ENCODE measurements at places on chromosomes 2 and 18.

GRCh38 chr18:24913507-24914170 lies 438.3 kb downstream of the ZNF521 start:
- DNase-seq, result no peak

DNA sequence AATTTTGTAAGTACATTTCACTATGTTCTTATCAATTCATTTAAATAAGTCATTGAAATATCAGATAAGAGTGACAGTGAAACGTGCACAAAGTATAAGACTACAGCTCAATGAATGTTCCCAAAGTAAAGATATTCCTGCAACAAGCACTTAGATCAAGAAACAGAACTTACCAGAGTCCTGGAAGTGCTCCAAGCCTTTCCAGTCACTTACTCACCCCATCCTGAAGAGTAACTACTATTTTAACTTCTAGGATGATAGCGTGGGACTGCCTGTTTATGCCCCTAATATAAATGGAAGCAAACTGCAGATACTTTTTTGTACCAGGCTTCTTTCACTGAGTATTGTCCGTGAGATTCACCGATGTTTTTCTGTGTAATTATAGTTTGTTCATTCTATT lies 768.9 kb downstream of the SLC4A3 start:
- no peak for DNase-seq

DNA sequence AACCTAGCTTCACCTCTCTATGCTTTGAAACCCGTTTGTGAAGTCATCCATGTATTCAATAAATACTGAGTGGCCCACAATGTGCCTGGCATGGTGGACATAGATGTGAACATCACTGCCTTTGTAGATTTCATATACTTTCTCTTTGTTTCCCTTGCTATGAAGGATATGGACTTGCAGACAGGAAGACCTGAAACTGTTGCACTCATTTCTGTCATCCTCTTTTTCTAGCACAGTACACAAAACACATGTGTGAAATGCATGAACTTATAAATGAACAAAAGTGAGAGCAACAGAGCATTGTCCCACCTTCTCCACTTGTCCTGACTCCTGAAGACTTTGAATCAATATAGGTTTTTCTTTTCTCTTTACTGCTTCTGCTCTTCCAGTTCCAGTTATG lies 249.4 kb upstream of the LINC00305 start:
- DNase-seq, result no peak

- DNase-seq, result no peak
Measured at GRCh38 chr2:188523919-188524318, 232.2 kb downstream of the GULP1 start.

GRCh38 chr2:71223767-71224333 lies 3.1 kb downstream of the PAIP2B start:
- DNase-seq, result no peak

DNA sequence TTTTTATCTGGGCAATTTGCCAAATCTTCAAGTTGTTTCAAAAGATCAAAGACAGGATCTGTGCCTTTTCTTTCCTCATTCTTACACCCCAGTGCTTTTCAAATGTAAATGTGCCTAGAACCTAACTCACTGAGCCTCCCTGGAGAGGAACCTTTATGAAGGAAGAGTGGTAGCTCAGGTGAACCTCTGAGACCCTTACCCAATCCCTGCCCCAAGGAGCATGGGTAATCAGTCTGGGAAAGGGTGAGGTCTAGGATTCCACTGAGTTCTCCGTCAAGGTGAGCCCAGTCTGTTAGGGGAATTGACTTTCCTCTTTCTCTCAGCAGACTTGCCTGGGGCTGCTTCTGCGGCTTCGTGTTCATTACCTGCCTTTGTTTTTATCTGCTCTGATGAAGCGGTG lies 88.1 kb upstream of the MAP4K4 start:
- DNase-seq, result no peak

DNA sequence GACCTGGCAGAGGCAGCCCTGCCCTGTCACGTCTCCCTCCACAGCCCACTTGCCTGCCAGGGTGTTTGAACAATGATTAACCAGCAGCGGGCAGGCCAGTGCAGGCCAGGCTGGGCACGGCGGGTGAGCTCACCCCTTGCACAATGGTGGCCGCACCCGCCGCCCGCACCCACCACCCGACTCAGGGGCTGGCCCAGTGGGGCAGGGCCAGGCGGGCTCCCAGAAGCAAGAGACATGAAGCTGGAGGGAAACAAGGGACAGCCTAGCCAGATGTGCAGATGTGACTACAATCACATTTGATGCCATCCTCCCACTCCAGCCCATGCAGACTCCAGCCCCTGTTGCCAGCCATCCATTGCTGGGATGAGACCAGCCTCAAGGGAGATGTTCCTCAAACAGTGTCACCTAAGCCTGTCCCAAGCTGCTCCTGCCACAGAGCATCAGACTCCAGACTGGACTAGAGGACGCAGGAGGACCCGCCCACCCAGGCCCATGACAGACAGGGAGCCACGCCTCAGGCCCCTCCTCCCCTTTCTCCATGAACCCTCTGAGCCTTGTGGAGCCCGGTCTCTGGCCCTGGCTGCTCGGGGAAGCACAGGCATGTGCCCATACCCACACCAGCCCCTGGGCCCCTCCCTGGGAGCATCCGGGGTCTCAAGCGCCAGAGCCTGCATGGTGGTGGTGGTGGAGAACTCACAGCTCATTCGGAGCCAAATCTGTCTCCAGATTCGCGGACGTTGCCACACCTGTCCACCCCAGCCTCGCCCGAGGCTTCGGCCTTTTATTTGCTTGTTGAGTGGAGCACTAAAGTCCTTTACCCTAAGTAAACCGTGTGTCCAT lies 45.0 kb downstream of the SDC1 start:
- DNase-seq, result no peak

GRCh38 chr18:48412339-48412929 lies 3.3 kb upstream of the ZBTB7C start:
- no peak for DNase-seq

DNA sequence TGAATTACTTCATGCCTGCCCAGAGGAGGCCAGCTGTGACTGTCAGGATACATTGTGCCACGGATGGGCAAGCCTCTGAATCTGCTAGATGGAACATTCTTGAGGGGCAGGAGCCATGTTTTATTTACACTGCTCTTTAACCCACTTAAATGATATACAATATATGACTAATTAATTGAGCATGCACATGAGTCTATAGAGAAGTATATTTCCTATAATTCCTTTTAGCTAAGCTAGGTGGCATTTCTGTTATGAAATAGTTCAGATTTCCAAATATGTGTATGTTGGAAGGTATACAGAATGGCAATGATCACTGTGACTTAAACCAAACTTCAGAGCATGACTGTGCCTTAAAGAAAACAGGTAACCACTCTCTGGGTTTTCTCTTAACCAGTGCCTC lies 131.7 kb downstream of the RAB3GAP1 start:
- DNase-seq, result no peak

DNA sequence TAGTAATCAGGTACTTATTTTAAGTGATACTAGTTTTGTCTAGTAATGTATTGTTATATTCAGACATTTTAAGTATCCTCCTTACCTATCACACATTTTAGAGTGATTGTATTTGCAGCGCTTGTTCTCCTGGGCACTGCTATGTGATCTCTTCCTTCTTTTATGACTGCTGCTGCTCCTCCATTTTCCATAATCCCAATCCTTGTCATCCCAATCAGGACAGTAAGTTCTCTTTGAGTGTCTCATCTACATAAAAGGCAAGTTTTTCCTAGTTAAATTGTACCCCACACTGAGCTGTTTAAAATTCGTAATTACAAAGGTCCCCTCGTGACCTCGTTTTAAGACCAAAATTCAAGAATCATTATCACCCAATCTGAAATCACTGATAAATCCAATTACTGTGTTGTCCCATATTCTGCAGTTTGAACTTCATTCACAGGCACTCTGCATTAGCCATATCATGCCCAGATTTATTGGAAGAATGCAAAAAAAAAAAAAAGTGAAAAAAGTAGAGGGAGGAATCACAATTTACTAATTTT lies 2.8 kb downstream of the CLK1 start:
- DNase-seq, result no peak

DNA sequence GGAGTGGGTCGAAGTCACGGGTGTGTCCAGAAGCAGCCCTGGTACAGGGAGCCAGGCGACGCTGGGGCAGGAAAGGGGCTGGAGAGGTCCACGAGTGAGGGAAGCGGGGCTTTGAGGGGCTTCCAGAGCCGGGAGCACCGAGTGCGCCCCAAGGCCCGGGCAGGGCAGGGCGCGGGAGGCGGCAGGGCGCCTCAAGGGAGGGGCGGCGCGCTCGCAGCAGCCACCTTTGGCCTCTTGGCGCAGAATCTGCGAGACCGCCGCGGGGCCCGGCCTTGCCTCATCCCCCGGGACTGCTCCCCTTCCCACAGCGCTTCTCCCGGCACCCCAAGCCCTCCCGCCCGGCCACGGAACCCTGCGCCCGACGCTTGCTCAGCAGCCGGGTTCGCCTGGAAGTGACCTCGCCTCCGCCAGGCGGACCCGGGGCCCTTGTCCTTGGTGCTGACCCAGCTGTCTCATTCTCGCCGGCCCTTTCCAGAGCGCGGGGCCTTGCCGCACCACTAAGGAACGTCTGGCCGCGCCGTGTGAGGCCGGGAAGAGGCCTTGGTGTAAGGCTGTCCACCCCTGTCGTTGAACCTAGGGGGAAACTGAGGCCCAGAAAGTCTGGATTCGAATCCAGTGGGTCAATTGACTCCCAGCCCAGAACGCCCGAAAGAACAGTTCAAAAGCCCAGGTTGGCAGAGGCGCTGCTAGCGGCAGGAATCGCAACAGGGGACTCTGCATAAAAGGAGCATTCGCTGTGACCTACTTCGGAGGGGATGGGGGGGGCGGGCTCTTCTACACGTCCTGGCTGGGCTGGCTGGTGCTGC lies 584 bp upstream of the DNER start:
- no peak for DNase-seq

DNA sequence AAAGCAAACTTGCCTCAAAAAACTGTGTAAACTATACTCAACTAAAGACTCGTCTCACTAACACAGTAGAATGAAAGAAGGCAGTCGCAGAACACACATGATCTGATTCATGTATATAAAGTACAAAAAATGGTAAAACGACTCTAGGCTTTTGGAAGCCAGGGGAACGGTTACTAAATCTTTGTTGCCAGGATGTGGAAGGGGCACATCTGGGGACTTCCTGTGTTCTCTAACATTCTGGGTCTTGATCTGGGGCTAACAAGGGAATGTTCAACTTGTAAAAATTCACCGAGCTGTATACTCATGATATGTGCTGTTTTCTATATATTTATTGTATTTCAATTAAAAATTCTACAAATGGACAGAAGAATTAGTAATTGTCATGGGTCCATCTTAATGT lies 14.3 kb upstream of the C2orf80 start:
- no peak for DNase-seq

GRCh38 chr2:210092791-210093190 lies 78.4 kb downstream of the KANSL1L start:
- DNase-seq, result no peak

DNA sequence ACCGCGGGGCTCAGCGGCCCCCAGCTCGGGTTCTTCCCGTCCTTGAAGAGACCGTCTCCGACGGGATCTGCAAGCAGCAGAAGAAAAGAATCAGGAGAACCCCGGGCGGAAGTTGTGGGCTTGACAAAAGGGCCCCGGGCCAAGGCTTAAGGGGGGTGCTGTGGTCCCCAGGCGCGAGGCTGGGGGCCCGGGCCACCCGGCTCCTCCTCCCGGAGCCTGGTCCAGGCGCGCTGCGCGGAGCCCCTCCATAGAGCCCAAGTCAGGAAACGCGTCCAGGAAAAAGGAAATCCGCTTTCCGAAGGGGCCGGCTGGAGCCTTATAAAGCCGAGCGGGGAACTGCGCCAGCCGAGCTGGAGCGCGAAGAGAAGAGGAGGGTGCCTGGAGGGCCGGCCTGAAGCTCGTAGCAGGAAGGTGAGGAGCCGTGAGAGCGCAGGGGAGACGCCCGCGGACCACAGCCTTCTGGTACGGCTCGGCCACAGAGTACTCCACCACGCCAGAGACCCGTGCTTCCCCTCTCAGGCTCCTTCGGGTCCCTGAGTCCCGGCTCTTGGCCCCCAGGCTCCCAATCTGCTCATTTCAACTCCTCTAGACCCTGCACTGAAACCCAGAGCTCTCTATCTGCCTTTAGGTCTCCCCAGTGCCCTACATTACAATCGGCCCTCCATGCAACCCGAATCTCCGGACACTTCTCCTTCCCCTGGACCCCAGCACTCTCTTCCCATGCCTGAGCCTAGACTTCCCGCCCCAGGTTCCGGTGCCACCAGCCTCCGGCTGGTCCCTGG lies 554 bp downstream of the FEV start:
- DNase-seq, result no peak

DNA sequence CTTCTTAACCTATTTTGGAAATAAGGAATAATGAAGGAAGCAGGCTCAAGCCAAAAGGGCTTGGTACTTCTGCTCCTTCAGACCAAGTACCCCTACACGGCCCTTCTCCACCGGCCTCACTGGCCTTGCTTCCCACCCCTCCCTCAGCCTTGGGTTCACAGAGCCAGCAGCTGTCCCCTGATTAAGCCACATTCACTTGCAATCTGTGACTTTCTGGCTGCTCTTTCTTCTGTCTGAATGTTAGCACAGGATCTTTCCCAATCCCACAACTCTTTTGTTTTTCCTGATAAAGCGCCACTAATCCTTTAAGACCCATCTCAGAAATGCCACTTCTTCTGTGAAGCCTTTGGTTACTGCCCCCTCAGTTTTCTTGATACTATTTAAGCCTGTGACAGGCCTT lies 52.4 kb downstream of the REEP1 start:
- no peak for DNase-seq

DNA sequence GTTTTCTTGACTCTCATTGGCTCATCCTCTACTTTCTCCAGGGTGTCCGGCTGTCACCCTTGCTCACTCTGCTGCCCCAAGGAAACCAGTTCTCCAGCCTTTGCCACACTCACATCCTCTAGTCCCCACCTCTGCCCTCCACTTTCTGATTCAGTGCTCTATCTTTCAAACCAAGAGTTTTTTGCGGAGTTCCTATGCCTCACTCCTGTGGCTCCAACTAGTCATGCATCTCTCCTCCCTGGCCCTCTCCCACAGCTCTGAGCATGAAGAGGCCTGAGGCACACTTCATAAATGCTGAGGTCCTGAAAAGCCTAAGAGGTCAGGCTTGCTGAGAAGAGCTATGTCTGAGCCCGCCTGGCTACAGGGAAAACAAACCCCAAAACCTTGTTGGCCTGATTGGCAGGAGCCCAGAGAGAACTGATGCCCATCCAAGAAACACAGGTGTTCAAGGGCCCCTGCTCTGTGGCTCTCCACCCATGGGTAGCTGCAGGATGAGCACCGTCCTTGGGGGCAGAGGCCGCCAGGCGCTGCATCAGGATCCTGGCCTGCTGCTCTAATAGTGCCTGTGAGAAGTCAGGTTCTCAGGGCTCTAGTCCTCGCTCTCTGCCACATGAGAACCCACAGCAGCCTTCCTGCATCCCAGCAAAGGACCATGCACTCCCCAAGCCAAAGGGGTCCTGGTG lies 42.1 kb downstream of the HS1BP3 start:
- DNase-seq, result no peak

GRCh38 chr2:160993654-160994061 lies 166.6 kb upstream of the TANK start:
- no peak for DNase-seq

GRCh38 chr18:7152440-7152839 lies 34.8 kb upstream of the LAMA1 start:
- DNase-seq, result no peak

GRCh38 chr2:33984131-33984530 lies 385.0 kb upstream of the FAM98A start:
- DNase-seq, result no peak

All from activated T-helper 9 cell treated with anti-CD3 and anti-CD28 coated beads, Interleukin-2, amount 50 U/mL, for 16 hours (primary cell).